NCI-H774 (cell line): ENCODE measurements at places on chromosomes 11 and 22.

GRCh38 chr22:27105142-27106025, 448.0 kb downstream of the MIAT start:
- DNase-seq, result no peak

DNA sequence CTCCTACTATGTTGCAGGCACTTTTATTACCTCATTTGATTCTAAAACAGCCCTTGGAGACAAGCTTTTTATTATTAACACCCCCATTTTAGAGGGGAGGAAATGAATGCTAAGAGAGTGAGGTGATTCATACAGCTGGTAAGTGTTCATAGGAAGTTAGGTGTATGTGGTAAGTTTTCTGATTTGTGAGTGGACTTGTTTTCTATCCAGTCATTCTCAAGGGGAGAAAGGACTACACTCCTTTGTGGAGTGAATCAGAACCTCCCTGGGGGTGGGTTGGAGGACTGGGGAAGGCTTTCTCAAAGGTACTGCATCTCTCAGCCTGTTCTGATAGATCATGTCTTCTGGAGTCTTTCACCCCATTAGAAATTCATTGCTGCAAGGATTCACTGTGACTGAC, 23.5 kb downstream of the PKNOX2 start:
- DNase-seq, result no peak

DNA sequence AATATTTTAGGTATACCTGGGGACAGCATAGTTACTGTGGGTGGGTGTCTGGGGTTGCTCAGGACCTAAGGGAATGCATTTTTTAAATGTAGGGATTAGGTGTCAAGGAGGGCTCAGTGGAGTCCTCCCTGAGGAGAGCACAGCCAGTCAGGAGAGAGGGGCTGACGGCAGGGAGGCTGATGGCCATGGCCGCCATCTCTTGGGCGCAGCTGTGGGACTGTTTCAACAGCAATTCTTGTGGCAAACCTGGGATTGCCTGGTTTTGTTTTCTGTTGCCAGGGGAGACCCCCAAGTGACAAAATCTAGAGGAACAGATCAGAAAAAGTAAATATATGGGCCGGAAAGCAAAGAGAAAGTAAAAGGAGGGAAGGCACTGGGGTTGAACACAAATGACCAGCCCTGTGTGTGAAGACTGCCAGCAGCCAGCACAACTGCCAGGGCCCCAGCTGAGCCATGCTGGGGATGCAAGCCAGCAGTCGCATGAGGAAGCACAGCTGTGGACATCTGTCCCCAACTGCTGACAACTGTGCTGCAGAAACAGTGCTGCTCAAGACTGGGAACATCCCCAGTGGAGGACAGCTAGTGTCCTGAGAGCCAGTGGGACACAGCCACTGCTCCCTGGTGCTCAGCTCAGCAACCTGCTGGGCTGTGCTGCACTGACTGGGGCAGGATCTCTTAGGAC, 10.5 kb downstream of the MIF start:
- no peak for DNase-seq

DNA sequence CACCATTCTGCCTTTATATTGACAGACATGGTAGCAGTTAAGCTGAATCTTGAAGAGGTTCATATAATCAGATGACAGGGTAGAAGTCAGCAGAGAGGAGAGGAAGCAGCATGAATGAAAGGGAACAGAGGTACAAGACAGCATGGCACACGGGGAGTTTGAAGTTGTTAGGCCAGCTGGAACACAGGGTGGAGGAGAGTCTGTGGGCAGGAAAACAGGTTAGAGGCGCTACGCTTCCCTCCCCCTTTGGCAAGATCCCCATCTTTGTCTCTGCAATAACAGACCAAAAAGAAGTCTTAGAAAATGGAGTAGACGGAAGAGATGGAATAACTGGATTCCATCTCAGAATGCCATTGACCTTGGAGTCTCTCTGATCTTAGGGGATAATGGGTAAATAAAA, 20.0 kb upstream of the NDUFC2 start:
- no peak for DNase-seq

DNA sequence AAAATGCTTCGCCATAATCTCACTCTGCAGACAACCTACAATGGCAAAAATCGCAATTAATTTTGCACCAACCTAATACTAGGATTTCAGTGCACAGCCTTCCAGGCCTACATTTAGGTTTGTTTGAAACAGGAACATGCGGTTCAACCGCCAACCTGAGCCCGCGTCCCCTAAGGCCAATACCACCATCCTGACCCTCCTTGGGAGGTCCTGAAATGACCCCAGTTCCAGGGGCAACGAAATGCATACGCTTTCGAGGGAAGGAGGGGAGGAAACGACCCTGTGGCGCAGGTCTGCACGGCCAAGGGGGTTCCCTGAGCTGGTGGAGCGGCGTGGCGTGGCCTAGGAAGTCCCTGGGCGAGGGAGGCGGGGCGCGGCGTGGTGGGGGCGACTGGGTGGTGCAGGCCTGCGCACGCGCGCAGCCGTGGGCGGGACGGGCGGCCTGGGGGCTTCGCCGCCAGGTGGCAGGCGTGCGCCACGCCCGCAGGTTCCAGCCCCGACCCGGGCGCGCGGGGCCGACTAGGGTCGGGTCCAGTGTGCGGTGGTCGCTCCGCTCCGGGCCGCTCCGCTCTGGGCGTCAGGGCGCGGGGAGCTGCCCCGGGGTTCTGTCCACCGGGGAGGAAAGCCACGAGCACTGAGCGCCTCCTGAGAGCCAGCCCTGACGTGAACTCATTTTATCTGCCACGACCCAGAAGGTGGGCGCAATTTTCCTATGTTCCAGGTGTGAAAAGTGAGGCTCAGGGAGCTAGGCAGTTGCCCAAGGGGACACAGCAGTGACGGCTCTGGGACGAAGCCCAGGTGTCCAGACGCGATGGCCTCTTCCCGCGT, 94.1 kb downstream of the SWAP70 start:
- peak; percentile 82 for DNase-seq

DNA sequence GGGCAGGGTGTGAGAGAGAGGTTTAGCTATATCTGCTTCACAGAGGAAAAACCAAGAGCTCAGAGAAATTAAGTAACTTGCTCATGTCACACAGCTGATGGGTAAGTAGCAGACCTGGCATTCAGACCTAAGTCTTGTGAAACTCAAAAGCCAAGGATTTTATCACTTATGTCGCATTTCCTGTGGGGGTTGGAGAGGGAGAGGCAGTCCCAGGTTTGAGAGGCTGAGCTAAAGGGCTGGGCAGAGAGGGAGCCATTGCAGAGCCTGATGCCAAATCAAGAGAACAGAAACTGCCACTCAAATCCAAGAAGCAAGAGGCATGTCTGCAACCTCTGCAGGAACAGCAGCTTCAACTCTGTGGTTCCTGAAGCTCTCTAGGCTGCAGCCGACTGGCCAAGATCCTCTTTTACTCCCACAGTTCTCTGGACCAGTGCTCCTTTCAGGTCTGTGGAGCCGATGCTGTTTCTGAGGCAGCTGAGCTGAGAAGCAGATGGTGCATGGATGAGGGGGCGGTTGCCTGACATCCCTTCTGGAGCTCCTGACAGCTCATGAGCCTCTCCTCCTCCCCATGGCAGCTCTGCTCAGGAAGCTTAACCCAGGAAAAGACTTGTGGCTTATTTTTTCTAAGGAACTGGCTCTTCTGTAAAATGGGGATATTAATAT, 47.6 kb upstream of the NAV2 start:
- no peak for DNase-seq

DNA sequence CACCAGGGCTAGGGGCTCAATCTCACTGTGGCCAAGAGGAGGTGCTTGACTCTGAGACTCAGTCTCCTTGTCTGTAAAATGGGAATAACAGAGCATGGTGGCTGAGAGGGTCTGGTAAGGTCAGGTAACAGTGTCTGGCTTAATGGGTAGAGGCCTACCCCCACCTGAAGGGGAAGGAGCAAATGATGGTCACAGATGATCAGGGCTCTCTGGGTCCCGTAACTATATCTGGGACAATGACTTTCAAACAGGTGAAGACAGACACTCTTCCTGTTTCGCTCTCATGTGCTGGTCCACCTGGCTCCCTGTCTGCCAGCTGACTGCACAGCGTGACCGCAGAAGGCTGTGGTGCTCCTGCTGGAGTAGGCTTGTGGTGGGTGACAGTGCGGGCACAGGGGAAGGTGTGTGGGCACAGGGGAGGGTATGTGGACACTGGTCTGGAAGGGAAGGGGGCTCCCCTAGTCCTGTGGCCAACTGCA, 4.0 kb downstream of the A4GALT start:
- no peak for DNase-seq

GRCh38 chr11:1888347-1888753, 3.3 kb downstream of the PRR33 start:
- no peak for DNase-seq

GRCh38 chr22:50326225-50326955, 422 bp downstream of the DENND6B start:
- no peak for DNase-seq

DNA sequence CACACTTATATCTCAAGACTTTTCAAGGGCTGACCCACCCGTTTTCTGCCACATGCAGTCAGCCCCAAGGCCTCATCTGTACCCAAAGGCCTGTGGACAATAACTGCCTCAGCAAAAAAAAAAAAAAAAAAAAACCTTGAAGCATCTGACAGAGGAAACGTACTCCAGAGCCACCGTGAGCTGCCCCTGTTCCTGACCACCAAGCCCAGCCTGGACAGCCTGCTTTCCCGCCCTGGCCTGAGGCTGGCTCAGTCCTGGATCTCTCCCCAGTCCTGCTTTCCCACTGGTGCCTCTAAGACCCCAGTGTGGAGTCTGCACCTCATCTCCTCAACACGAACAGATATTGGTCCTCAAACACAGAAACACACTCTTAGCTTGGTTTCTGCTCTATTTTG, 66.5 kb downstream of the SLC35F2 start:
- DNase-seq, result no peak

- DNase-seq, result no peak
Measured at GRCh38 chr11:96061069-96061468, 137.2 kb upstream of the MTMR2 start.

DNA sequence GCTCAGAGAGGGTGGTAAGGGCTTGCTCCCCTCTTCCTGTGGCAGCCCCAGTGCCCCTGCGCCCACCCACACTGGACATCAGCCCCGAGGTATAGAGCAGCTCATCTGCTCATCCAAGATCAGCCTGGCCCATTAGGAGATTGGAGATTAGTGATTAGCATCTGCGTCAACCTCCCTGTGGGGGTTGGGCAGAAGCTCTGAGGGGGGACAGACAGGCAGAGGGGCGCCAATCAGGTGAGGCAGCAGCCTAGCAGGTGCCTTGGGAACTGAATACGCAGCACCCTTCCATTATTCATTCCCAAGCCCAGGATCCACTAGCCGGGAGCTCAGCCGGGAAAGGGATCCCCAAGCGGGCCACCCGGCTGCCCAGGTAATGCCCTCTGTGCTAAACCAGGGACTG, 11.0 kb downstream of the SMTN start:
- DNase-seq, result no peak

DNA sequence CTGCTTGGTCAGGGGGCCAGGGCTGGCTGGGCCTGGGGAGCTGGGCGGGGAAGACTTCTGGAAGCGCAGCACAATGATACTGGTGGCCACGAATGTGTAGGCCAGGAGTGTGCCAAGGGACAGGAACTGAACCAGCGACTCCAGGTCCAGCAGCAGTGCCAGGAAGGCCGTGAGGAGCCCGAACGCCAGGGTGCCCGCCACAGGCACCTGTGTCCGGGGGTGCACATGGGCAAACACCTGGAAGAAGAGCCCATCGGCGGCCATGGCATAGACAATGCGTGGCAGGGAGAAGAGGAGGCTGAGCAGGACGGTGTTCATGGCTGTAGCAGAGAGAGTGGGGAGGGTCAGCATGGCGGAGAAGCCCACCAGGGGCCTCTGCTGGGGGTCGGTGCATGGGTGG, 2.3 kb downstream of the SLC7A4 start:
- DNase-seq, result no peak

DNA sequence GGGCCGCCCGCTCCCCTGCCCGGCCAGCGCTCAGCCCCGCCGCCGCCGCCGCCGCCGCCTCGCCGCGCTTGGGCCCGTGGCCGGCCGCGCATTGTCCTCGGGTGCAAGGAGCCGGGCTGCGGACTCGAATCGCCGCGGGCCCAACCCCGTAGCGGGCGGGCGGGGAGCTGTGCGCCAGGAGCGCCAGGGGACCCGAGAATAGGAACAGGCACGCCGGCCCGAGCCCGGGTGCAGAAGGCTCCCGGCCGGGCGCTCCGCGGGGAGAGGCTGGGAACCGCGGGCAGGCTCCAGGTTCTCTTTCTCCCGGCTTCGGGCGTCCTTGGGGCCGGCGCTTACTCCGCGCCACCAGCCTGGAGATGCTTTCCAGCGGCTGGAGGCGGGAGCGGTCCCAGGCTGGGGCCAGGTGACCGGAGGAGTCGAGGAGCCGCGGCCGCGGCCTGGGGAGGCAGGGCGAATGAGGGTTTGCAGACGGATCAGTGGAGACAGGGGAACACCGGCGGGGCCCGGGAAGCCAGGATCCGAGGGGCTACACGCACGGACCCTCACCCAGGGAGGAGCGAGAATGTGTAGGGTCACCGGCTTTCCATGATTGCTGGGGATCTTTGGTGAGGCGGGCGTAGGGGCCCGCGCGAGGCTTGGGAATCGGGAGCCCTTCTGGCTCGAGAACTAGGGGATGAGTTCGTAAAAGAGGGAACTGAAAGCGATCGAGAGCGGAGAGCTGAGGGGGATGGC, 726 bp downstream of the PKNOX2 start:
- no peak for DNase-seq

DNA sequence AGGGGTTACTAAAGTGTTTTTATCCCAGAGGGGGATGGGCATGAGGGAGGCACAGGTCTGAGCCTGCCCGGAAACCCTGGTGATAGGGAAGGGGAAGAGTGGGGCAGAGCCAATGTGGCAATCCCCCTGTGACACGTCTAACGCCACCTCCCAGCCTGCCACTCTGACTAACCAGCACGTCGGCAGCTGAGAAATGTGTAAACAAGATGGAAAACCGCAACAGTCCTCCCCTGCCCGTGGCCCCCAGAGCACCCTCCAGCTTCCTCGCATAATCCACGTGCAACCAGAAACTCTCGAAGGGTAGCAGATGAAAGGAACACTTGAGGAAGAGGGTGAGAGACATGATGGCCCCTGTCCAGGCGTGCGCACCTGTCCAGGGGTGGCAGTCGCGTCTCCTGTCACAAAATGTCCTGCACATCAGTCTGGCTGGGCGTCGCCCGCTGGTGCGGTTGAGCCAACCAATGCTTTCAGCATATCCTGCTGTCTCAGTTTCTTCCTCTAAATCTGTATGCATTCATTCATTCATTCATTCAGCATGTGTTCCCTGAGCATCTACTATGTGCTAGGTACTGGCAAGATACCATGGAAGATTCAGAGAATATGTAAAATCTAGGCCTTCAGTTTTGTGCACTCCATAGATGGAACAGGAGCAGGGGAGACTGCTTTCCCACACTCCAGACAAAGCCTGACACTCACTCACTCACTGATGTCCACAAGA, 4.5 kb downstream of the TMPRSS4 start:
- no peak for DNase-seq

GRCh38 chr11:35893796-35894475, 49.9 kb upstream of the LDLRAD3 start:
- no peak for DNase-seq

- DNase-seq, result no peak
Measured at GRCh38 chr11:125175166-125175565, 10.6 kb downstream of the PKNOX2 start.

GRCh38 chr11:60175860-60176275, 7.0 kb downstream of the MS4A6A start:
- DNase-seq, result no peak

GRCh38 chr11:120546312-120547205, 35.0 kb downstream of the GRIK4 start:
- DNase-seq, result no peak

GRCh38 chr22:47307822-47308221, 545.4 kb downstream of the TBC1D22A start:
- DNase-seq, result no peak

- DNase-seq, result no peak
Measured at GRCh38 chr11:96152623-96153022, 190.4 kb downstream of the MAML2 start.
